Epithelial cell of proximal tubule (primary cell): ENCODE measurements at places on chromosomes 7 and 10. TPM values are rescaled to one million over a fixed set of nuclear protein-coding genes. Genes with fewer than 3 reads are reported as not detected.

The TMEM213 gene
- total RNA-seq: 0.07 TPM in 1 of 2 replicates, not detected in the other

The PLXNA4 gene
- total RNA-seq: not detected in 2 replicates

The CRYGN gene
- total RNA-seq: not detected in 2 replicates

The GIMAP7 gene
- not detected in 2 replicates for total RNA-seq

The STAG3 gene
- 0.22 and 0.69 TPM in 2 replicates for total RNA-seq

The MYO1G gene
- total RNA-seq: under 0.01 TPM in 1 of 2 replicates, not detected in the other

The ZNF777 gene
- 9.1 and 11.3 TPM in 2 replicates for total RNA-seq

The SMO gene
- total RNA-seq: 19.0 and 25.5 TPM in 2 replicates

The TIMM23 gene
- total RNA-seq: 98.7 and 147 TPM in 2 replicates

The TSPAN12 gene
- total RNA-seq: 6.7 and 11.7 TPM in 2 replicates
